ENCODE measurements at places on chromosomes 16 and 17.
A peak's percentile ranks its signal among the peaks of the same experiment; 100 is the strongest.

DNA sequence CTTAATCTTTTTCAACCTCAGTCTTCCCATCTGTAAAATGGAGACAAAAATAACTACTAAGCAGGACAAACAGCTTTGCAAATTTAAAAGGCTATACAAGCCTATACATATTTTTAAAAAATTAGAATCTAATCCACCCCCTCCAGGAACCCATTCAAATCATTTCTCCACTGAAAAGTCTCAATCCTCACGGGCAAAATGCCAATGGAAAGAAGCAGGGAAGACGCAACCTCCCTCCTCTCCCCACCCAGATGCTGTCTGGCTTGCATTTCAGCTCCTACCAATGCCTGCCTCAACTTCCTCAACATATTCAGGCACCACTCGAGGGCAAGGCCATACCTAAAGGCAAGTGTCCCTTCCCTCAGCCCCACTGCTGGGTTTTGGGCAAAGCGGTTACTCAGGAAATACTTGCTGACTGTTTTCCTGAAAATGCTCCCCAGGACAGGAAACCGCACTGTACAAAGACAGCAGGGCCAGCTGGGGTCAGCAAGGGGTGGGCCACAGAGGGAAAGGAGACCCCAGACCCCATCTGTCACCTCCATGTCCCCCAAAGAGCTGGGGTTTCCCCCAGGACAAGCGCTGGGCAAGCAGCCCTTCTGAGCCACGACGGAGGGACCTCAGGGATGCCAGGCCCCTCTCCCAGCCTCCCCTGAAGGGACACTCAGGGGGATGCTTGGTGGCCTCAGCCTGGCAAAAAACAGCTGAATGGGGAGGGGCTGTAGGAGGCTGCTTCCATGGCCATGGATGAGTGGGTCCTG lies 47.7 kb upstream of the DOC2B start:
- no peak for DNase-seq

- DNase-seq, result no peak
These were observed 130.6 kb upstream of the DNAH9 start for GRCh38 chr17:11467639-11468038.

DNA sequence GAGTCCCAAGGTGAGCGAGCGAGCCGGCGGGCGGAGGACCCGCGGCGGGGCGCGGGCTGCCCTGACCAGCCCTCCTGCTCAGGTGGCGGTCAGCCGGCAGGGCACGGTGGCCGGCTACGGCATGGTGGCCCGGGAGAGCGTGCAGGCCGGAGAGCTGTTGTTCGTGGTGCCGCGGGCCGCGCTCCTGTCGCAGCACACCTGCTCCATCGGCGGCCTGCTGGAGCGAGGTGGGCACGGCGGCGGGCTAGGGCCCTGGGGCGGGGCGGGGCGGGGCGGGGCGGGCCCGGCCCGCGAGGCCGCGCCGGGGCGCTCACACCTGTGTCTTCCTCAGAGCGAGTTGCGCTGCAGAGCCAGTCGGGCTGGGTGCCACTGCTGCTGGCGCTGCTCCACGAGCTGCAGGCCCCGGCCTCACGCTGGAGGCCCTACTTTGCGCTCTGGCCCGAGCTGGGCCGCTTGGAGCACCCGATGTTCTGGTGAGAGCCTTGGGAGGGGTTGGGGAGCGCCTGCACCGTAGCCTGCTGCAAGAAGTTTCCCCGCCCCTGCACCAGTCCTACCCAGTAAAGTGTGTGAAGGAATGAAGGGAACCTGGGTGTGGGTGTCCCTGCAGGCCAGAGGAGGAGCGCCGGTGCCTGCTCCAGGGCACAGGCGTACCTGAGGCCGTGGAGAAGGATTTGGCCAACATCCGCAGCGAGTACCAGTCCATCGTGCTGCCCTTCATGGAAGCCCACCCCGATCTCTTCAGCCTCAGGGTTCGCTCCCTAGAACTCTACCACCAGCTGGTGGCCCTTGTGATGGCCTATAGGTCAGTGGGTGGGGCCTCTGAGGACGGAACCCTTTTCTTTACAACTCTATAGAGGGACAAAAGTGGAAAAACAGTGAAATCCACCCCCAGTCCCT lies 802 bp downstream of the SETD6 start:
- peak; percentile 58 for DNase-seq

DNA sequence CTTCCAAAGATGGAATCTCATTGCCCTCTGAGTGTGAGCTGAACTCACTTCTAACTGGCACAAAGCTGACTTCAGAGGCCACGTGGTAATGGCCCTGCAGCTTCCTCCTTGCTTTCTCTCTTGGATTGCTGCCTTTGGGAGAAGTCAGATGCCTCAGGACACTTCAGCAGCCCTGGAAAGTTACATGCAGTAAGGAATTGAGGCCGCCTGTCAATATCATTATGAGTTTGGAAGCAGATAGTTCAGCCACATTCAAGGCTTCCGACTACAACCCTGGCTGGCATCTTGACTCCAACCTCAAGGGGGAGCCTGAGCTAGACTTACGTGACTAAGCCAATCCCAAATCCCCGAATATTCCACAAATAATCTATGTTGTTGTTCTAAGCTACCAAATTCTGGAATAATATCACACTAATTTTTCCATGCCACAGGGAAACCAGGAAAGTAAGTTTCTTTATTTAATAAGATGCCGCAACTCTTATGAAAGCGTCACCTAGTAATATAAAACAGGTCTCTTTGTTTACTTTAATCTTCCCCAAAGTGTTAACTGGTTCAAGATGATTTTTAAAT lies 13.6 kb downstream of the CEP20 start:
- DNase-seq, result no peak

- DNase-seq, result no peak
These were observed 42.8 kb downstream of the SPOP start for GRCh38 chr17:49635121-49635520.

DNA sequence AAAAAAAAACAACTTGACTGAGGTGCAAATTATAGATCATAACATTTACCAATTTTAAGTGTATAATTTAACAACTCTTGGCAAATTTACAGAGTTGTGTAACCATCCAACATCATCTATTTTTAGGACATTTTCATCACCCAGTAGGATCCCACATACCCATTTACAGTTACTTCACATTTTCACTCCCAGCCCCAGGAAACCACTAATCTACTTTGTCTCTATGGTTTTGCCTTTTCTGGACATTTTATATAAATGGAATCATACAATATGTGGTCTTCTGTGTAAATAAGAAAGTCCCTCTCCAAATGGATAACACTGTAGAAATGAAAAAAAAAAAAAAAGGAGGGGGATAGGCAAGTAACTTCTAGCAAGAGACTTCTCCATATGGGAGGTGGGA lies 26.1 kb upstream of the XYLT1 start:
- DNase-seq, result no peak

DNA sequence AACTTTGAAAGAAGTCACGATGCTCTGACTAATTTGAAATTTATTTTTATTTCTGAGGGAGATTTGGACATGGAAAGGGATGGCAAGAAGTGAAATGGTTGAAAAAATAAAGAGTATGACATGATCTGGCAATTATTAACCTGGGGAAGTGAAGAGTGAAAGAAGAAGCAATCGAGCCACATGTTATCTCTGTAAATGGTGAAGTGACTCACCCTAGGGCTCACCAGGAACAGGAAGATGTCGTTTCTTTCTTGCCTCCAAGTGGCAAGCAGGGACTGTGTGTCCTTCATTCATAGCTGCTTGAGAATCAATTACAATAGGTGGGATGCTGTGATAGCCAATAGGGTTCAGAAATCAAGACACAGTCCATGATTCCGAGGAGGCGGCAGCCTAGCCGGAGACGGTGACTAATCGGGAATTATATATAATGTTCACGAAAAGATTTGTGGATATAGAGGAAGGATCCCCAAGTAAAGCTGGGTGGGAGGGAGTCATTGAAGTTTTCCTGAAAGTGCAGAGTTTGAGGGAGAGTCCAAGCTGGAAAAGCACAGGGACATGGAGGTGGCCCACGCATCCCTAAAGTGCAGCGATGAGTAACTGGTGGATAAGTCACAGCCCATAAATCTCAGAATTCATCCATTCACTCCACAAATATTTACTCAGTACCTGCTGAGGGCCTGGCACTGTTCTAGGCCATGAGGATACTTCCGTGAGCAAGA lies 18.2 kb upstream of the KRT20 start:
- DNase-seq, result no peak

DNA sequence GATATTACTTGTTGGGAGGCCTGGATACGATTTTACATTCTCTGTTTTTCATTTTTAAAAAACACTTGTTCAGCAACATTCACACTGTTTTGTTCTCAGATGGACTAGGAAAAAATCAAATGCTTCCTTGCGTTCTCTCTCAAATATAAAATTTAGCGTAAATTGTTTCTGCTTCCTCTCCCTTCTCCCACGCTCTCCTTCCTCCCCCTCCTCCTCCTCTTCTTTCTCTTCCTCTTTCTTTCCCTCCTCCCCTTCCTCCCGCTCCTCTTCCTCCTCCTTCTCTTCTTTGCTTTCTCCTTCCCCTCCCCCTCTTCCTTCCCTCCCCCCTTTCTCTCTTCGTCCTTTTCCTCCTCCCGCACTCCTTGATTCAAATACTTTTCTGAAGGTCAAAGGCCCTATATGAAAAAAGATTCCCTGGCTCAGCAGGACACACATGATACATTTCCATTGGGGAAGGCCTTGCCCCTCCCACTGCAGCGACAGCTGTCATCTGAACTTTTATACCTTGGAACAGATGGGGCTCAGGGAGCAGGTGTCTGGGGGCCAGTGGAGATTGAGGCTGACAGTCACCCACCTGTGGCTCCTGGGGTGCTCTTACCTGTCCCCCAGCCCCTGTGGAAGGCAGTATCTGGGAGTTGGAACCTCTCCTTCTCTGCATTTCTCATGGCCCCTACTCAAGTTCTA lies 99.4 kb upstream of the SDK2 start:
- no peak for DNase-seq

DNA sequence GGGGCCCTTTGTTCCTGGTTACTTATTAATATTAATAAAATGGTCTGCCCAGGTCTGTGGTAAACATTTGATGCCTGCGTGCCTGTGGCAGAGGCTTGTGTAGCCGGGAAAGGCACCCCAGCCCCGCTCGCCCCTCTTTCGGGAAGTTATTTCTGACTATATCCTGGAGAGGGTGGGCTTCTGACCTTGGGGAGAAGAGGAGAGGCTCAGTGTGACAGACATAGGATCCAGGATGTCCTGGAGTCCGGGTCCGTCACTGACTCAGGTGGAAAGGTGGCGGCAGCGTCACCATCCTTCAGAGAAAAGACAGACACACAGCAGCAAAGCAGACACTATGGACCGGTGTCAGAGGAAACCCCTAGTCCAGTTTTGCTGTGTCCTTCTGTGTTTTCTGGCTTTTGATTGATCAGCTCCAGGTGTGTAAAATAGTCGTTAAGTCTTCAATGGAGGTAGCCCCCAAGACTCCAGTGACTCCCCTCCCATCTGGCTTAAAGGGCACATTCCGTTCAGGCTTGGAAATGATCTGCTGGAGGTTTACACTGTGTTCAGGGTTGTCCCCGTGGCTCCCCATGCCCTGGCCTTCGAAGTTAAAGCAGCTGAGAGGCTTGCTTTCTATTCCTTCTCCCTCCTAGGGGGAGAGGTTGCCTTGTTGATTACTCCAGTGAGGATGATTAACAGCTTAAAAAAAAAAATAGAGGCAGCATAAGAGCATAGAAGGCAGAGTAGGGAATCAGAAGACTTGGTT lies 81.6 kb downstream of the CCDC182 start:
- DNase-seq, result no peak

GRCh38 chr16:20899071-20899470 lies 1.1 kb downstream of the DCUN1D3 start:
- no peak for DNase-seq

DNA sequence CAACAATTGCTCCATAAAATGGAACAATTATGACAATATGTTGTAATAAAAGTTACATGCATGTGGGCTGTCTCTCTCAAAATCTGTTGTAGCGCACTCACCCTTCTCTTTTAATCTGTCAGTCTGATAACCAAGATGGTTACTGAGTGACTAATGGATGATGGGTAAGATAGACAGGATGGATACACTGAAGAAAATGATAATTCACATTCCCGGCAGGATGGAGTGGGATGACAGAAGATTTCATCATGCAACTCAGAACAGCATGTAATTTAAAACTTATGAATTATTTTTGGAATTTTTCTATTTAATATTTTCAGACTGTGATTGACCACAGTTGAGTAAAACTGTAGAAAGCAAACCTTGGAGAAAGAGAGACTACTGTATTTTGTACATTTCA lies 30.5 kb downstream of the CDH13 start:
- DNase-seq, result no peak

GRCh38 chr17:9108146-9108545 lies 86.8 kb downstream of the NTN1 start:
- DNase-seq, result no peak

GRCh38 chr16:1630450-1631213 lies 18.5 kb downstream of the CRAMP1 start:
- DNase-seq, result no peak

DNA sequence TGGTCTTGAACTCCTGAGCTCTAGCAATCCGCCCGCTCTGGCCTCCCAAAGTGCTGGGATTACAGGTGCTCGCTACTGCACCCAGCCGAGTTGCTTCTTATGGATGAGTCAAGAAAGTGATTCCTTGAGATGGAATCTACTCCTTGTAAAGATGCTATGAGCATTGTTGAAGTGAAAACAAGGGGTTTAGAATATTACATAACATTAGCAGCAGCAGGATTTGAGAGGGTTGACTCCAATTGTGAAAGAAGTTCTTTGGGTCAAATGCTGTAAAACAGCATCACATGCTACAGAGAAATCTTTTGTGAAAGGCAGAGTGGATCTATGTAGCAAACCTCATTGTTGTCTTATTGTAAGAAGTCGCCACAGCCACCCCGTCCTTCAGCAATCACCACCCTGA lies 72.7 kb downstream of the NT5M start:
- no peak for DNase-seq

- peak; percentile 9 for DNase-seq
These were observed 25.0 kb downstream of the CYB561 start for GRCh38 chr17:63420868-63421680.

GRCh38 chr16:47028767-47029377 lies 55.4 kb upstream of the DNAJA2 start:
- DNase-seq, result no peak

DNA sequence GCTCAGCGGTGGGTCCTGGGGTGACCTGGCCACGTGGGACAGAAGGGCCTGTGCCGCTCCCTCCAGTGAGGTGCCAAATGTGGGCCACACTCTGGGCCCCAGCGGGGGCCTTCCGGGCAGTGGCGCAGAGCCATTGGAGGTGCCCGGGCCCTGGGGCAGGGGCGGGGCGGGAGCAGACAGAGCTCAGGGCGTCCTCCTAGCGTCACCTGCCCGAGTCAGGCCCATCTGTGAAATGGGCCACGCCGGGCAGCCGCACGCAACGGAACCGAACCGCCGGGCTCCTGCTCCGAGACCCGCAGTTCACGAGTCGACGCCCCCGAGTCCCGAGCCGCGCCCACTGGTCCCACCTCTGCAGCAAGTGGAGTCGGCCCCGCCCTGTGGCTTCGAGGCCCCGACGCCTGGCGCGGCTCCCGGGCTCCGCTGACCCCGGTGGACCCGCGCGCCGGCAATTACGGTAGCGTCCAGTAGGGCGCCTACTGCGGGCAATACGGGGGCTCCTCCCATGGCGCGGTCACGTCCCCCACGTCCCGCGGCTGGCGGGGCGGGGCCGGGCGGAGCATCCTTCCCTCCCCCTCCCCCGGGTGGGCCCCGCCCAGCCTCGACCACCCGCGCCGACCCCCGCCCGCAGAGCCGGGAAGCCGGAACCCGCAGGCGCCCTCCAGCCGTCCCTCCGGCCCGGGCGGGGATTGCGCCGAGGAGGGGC lies 1.9 kb downstream of the SLC16A3 start:
- DNase-seq, result peak; percentile 73

GRCh38 chr16:57799600-57800199 lies 2.6 kb downstream of the KIFC3 start:
- no peak for DNase-seq

- peak; percentile 73 for DNase-seq
These were observed 1.5 kb downstream of the COL1A1 start for GRCh38 chr17:50199803-50200456.

GRCh38 chr16:14608111-14608566 lies 21.9 kb downstream of the PARN start:
- DNase-seq, result no peak

Data from stimulated activated CD4-positive, alpha-beta T cell treated with anti-CD3 and anti-CD28 coated beads, Interleukin-2, amount 100 ng/mL, for 24 hours (primary cell).